ENCODE measurements at places on chromosomes 2 and 18.

DNA sequence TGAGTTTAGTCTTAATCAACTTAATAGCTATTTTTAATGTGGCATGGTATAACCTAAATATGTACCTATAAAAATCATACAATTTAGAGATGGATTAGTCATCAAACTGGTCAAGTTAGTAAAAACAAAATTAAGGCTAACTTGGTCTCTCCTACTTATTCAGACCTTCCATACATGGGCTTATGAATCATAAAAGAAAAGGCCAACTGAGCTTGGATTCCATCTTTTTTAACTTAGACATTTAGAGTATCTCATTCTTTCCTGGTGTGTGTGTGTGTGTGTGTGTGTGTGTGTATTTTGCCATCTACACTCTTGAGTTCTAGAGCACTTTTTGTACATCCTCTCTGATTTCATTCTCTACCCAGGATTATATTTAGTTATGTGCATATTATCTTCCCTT is 637.5 kb downstream of the PLCL1 start:
- no peak for DNase-seq

GRCh38 chr2:43183743-43184142 is 42.7 kb downstream of the ZFP36L2 start:
- no peak for DNase-seq

GRCh38 chr2:72129681-72130340 is 17.9 kb downstream of the CYP26B1 start:
- DNase-seq: peak; percentile 31

- DNase-seq: no peak
Observed at GRCh38 chr2:169397697-169398096, 35.4 kb upstream of the LRP2 start.

- DNase-seq: no peak
Observed at GRCh38 chr2:73933194-73933593, 6.5 kb downstream of the DGUOK start.
